ENCODE measurements at places on chromosomes 2 and 18.

GRCh38 chr18:51278045-51278649 is 80.7 kb upstream of the MEX3C start:
- no peak for DNase-seq

- no peak for DNase-seq
These were observed 77.0 kb downstream of the CTIF start for GRCh38 chr18:48615566-48616401.

- peak; percentile 27 for DNase-seq
These were observed 24.9 kb upstream of the BZW1 start for GRCh38 chr2:200786826-200787225.

DNA sequence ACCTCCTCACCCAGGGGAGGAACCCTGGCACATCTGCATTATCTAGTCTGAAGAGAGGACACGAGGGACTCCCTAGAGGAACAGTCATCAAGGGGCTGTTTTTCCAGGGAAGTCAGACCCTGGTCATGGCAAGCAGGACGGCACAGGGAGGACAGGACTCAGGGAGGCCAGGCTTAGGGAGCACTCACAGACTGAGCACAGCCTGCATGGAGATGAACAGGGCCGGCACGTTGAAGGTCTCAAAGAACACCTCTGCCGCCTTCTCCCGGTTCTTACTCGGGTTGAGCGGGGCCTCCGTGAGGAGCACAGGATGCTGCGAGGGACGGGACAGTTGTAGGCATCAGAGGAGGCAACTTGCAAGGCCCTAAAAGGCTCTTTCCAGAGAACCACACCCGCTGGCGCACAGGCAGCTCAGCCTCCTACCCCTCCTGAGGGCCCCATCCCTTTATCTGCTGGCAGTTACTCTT is 5.1 kb downstream of the ACTR1B start:
- no peak for DNase-seq

GRCh38 chr2:142865924-142866323 is 11.5 kb upstream of the KYNU start:
- no peak for DNase-seq

DNA sequence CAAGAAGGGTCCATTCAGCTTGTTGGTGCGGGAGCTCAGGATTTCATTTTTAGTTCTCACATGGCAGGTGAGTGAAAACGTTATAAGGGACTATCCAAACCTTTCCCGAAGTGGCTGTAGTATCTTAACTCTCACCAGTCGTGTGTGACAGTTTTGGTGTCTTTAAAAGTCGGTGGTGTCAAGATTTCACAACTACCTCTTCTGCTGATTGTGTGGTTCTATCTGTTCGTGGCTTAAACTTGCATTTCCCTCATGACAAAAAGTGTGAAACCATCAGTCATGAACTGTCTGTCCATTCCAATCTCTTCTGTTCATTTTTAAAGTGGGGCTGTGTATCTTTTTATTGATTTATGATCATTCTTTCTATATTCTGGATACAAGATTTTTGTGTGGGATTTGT is 3.8 kb upstream of the AQP12B start:
- no peak for DNase-seq

DNA sequence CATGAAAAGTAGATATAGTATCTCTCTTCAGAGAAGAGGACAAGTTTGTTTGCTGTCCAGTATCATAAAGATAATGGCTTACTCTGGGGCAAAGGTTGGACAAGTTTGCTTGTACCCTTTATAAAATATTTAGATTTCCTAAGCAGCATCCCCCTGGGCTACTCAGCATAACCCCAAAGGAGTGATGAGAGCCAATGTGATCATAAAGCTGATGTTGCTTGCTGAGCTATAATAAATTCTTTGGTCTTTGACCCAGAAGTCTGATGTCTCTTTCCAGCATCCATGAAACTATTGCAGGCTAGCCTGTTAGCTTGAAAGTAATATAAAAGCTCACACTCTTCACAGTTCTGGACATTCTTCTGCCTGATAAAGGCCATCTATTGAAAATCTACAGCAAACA is 138.3 kb upstream of the STON1 start:
- DNase-seq: no peak

- no peak for DNase-seq
These were observed 136.7 kb downstream of the TMEM247 start for GRCh38 chr2:46615986-46616485.

- no peak for DNase-seq
These were observed 22.9 kb downstream of the IGFBP5 start for GRCh38 chr2:216672466-216672865.

- DNase-seq: no peak
These were observed 56.9 kb downstream of the DGKD start for GRCh38 chr2:233411162-233411561.

- DNase-seq: no peak
These were observed 208.5 kb upstream of the ACVR2A start for GRCh38 chr2:147636238-147636882.

DNA sequence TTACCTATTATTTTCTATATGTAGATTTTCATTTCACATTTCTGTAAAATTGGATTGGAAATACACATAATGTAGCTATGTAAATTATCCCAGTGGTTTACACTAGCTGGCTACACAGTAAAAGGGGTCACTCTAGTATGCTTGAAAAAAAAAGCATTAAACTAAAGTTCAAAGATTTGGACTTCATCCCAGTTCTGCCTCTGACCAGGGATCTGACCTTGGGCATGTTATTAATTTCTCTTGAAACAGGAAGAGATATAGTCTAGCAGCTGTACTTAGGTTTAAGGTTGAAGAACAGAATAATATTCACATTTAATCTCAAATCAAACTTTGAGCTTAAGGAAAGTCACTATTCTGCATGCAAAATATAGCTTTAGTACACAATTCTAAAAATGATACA is 64.5 kb upstream of the RPE start:
- DNase-seq: no peak

- DNase-seq: no peak
These were observed 20.4 kb downstream of the TTC32 start for GRCh38 chr2:19881221-19881907.

GRCh38 chr2:199458009-199458805 is 468 bp upstream of the SATB2 start:
- no peak for DNase-seq

DNA sequence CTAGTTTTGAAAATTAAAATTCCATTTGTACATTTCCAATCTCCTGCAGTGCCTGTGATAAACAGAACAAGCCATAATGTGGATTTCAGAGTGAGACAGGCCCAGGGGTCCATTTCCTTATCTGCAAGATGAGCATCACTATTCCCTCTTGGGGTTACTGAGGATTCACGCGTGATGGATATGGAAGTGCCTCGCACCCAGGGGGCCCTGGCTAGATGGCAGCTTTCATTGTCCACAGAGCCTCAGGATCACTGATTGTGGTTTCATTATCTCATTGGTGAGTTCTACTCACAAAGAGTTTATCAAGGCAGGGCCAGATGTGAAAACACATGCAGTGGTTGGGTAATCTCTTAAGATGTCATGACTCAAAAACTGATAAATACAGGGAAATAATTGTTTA is 11.6 kb downstream of the CNGA3 start:
- DNase-seq: no peak

DNA sequence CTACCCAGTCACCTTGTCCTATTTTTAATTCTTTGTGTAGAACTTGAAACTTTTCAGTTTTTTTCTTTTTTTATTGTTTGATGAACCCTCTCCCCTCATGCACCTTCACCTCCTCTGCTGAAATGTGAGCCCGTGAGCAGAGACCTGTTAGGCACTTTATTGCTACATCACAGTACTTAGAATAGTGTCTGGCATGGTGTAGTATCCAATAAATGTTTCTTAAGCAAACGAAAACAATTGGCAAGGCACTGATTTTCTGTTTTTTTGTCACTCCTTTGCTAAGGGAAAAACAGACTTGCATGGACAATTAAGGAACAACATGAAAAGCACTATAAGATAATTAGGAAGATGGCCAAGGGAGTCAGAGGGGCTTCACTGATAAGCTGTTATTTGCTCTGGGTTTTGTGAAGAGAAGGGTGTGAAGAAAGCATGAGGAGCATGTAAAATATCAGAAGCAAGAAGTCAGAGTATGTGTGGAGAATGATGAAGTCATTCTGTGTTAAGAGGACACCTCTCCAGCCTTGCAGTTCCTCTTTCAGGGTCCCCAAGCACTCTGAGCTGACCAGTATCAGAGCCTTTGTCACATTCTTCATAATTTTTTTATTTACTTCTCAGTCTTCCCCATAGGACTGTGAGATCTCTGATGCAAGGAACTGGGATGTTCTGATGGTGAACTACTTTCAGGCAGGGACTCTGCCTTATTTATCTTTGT is 99.7 kb upstream of the CAVIN2 start:
- DNase-seq: no peak

- DNase-seq: no peak
These were observed 873.7 kb downstream of the CNTNAP5 start for GRCh38 chr2:124898827-124899226.

- DNase-seq: no peak
These were observed 1.5 kb downstream of the DLX2 start for GRCh38 chr2:172100935-172101820.

DNA sequence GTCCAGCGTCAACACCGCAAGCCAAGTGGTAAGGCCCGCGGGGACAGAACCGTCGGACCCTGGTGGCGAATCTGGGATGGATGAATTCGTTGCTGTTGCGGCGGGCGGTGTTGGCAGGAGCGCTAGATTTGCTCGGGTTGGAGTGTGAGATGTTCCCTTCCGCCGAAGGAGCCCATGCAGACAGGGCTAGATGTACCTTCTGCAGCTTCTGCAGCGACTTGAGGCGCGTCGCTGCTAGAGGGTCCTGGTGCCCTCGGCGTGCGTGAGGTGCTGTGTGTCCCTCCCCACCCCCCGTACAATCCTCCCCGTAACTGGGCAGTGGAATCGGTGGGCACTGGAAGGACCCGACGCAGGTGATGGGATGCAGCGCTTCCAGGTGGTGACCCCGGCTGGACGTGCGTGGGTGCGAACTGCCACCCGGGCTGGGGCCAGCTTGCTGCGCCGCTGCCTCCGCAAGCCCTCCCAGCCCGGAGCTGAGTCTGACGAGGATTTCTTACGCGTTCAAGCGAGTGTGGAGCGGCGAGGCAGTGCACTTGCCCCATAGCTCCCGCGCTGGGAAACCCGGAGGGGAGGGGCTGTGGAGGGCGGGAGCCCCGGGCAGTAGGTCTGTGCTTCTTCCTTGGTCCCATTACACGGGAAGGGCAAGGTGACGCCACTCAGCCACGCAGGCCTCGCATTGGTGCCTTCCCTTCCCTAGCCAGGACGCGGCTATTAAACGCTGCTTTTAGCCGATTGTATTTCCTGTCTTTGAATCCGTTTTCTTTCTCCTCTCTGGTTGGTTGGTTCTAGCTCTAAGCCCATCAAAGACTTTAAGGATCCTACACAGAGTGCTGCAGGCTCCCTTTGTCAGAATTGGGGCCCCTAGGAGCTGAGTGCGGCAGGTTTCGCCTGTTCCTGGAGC is 34.2 kb downstream of the CHRNA1 start:
- DNase-seq: no peak

- no peak for DNase-seq
These were observed 2.6 kb downstream of the BAZ2B start for GRCh38 chr2:159613651-159614285.

DNA sequence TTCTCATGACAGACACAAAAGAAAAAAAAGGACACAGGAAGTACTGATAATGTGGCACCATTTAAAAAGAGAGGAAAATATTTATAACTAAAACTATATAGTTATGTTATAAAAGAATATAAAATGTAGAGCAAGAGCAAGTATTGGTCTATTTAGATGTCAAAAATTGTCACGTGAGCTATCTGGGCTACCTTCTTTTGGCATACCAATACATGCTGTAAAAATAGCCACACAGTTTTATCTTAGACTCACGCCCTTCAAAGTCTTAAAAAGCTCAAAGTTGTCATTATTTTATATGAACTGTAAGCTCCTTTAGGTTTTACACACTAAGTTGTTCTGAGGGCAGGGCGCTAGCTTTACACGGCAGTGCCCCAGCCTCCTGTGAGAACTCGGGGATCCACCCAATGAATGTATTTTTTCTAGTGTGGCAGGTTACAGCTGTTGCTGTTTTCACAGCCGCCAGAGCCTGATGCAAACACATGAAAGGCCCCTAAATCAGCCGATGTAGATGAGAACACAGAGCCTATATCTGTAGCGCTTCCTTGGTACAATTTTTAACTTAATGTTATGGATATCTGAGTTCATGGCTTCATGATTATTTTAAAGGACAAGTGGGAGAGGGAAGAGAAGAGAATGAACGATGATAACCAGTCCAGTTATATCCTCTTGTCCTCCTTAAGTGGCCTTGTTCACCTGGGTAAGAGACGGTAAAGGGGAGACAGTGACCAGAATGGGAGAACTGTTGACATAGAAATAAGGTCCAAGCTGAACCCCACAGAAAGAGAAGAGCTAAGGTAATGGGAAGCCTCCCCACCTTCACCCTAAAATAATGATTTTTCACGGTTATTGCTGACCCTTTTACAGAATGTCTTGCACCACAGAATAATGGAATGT is 130.8 kb downstream of the CACNB4 start:
- no peak for DNase-seq

- no peak for DNase-seq
These were observed 9.7 kb downstream of the SNED1 start for GRCh38 chr2:241007880-241008710.

- DNase-seq: no peak
These were observed 19.6 kb upstream of the REL start for GRCh38 chr2:60861736-60862135.

- no peak for DNase-seq
These were observed 211.3 kb downstream of the LOXHD1 start for GRCh38 chr18:46445522-46446313.

- DNase-seq: no peak
These were observed 78.0 kb upstream of the SERTAD2 start for GRCh38 chr2:64731746-64732145.

- no peak for DNase-seq
These were observed 99.3 kb downstream of the STK39 start for GRCh38 chr2:168147830-168148794.

DNA sequence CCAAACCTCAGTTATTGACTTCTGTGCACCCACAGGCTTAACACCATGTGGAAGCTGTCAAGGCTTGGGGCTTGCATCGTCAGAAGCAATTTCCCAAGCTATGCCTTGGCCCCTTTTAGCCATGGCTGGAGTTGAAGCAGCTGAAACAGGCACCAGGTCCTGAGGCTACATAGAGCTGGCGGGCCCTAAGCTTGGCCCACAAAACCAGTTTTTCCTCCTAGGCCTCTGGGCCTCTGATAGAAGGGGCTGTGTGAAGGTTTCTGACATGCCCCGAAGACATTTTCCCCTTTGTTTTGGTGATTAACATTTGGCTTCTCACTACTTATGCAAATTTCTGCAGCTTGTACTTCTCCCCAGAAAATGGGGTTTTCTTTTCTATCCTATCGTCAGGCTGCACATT is 9.1 kb upstream of the TMX3 start:
- no peak for DNase-seq

DNA sequence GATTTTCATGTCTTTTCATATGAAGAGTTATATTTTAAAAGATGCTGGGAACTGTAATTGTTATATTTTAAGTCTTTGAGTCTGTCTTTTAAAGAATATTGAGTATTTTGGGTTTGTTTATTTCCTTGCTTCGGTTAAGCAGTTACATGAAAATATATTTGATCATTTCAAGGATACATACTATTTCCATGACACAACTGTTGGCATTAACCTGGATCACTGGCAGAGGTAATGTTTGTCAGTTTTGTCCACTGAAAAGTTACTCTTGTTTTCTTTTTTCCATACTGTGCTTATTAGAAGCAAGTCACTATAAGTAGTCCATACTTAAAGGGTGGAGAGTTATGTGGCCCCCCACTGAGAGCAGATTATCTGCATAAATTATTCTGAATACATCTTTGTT is 1142.0 kb upstream of the TMEFF2 start:
- no peak for DNase-seq

- DNase-seq: no peak
These were observed 111.5 kb upstream of the LGALSL start for GRCh38 chr2:64342195-64343099.

Measured in AG04450 (cell line).